ENCODE measurements at places on chromosomes 3 and 15. TPM values are rescaled to one million over a fixed set of nuclear protein-coding genes. Genes with fewer than 3 reads are reported as not detected.

ZBBX gene
- 1.6 TPM for total RNA-seq

ARGFX gene
- total RNA-seq = not detected

PLA2G4E gene
- not detected for total RNA-seq

NOP10 gene
- 191 TPM for total RNA-seq

GPR87 gene
- not detected for total RNA-seq

- no peak for DNase-seq
- H3K4me1 ChIP-seq = peaks cover 14% of the 10 kb centered on the region
- H3K36me3 ChIP-seq = no peaks in the 10 kb centered on the region
These were observed 93.2 kb downstream of the ZNF280D start for GRCh38 chr15:56640127-56640526.

DNA sequence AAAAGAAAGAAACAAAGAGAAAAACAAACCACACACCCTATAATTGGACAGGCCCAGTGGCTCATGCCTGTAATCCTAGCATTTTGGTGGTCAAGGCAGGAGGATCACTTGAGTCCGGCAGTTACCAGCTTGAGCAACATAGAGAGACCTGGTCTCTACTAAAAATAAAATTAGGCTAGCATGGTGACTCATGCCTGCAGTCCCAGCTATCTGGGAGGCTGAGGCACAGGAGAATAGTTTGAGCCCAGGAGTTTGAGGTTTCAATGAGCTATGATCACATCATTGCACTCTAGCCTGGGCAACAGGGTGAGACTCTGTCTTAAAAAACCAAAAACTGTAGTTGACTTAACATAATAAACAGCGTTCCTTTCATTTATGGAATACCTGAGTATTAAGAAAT, 72.3 kb upstream of the ST3GAL6 start:
- no peak overlapping the region for H3K27ac ChIP-seq
- H3K4me1 ChIP-seq = no peaks in the 10 kb centered on the region
- H3K4me3 ChIP-seq = no peak overlapping the region
- DNase-seq = no peak
- H3K36me3 ChIP-seq = peaks cover 2% of the 10 kb centered on the region
- no peaks in the 10 kb centered on the region for H3K27me3 ChIP-seq

DNA sequence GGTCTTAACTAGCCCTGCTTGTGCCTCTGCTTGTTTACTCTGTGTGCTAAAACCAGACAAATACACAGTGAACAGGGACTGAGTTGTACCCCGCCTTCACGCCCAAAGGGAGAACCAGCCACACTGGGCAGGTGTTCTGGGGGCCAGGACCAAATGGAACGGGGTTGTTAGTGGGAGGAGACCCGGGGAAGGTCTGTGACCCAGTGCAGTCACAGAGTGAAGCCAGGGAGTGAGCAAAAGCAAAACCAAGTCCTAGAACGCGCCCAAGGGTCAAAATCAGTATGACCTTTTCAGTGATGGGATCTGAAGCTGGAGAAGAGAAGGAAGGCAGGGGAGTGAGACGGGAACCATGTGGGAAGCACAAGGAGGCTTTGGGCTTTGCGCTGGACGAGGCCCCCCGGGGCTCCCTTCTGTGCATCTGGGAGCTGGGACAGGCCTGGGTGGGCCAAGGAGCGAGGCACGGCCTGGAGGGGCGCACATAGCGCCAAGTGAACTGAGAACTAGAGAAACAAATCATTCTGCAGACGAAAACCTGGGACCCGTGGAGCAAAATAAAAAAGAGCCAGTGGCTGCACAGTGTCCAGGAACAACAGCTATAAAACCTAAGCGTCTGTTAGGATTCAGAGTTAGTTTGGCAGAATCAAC, 78.3 kb upstream of the ALDH1A3 start:
- peaks cover 17% of the 10 kb centered on the region for H3K4me1 ChIP-seq
- H3K27me3 ChIP-seq = peaks cover 2% of the 10 kb centered on the region
- H3K36me3 ChIP-seq = peaks cover 3% of the 10 kb centered on the region
- no peak for DNase-seq
- no peak overlapping the region for H3K4me3 ChIP-seq

- H3K4me1 ChIP-seq = peaks cover 17% of the 10 kb centered on the region
- no peaks in the 10 kb centered on the region for H3K36me3 ChIP-seq
- no peaks in the 10 kb centered on the region for H3K27me3 ChIP-seq
- no peak overlapping the region for H3K27ac ChIP-seq
- H3K4me3 ChIP-seq = no peak overlapping the region
- no peak for DNase-seq
These were observed 11.1 kb downstream of the ATXN7 start for GRCh38 chr3:63874769-63875168.

DNA sequence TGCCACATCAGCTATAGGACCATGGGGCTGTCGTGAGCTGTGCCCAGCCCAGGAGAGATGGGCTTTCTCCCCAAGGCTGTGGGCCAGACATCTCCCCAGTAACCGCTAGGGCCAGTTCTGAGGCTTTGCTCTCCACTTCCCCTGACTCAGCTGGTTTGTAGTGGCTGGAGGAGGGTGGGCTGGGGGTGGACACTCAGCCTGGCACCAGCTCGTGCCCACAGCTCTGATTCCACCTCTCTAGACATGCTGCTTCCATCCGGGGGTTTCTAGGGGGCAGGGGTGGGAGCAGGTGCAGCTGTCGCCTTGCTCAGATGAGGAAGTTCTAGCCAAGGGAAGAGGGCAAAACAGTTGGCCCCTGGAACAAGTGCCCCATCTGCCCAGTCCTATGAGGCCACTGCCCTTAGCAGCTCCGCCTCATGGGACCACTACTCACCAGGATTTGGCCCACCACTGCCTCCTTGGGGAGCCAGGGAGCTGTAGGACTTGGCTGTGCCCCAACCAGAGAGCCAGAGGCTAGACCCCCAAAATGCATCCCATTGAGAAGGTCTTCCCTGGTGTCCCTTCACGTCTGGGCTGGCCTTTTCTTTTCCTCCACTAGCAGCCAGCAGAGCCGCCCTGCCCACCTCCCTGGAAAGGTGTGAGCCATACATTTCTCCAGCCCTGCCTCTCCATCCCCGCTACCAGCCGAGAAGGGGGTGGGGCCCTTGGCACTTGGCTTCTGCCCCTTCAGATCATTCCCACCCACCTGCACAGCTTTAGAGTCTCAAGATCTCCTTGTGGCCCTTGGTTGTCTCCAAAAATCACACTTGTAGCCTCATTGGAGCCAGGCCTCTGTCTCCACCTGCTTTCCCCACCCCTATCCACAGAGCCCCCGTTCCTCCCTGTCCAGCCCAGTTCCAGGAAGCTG, 9.9 kb downstream of the GLYCTK start:
- peaks cover 5% of the 10 kb centered on the region for H3K27me3 ChIP-seq
- H3K4me3 ChIP-seq = peak overlapping the region; percentile 86

DNA sequence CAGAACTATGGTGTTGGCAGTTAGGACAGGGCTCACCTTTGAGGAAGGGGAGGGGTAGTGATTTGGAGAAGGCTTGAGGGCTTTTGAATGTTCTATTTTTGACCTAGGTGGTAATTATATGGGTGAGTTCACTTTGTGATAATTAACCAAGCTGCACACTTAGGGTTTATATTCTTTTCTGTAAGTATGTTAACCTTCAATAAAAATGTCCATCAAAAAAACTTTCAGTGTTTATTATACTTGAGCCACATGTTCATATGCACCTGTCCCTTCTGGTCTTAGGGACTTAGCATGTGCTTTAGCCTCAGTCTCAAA, 28.4 kb downstream of the PDE8A start:
- DNase-seq = no peak
- no peaks in the 10 kb centered on the region for H3K36me3 ChIP-seq
- H3K27ac ChIP-seq = no peak overlapping the region
- no peaks in the 10 kb centered on the region for H3K27me3 ChIP-seq

DNA sequence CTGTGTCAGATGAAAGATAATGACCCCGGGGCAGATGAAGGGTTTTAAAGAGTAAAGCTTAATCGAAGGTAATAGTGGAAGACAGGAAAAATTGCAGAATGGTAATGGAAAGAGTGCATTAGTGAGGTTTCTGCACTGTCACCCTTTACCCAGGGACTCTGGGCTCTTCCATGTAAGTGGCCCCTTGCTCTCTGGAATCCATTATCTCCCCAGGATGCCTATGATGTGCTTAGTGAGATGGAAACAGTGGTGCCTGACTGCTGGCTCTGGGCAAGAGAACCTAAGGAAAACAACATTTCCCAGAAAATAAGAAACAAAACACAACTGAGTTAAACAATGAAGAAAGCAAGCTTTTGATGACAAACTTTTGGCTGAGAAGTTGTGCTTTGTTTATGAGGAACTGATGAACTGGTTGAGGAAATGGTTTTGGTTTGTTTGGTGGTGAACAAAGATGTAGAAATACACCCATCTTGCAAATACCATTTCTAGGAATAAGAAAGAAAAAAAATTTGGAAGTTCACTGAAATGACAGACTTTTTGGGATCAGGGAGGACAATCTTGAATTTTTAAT, 119.9 kb upstream of the RASGRP1 start:
- H3K4me3 ChIP-seq = no peak overlapping the region
- no peak for DNase-seq
- peaks cover 5% of the 10 kb centered on the region for H3K27me3 ChIP-seq
- H3K4me1 ChIP-seq = no peaks in the 10 kb centered on the region

DNA sequence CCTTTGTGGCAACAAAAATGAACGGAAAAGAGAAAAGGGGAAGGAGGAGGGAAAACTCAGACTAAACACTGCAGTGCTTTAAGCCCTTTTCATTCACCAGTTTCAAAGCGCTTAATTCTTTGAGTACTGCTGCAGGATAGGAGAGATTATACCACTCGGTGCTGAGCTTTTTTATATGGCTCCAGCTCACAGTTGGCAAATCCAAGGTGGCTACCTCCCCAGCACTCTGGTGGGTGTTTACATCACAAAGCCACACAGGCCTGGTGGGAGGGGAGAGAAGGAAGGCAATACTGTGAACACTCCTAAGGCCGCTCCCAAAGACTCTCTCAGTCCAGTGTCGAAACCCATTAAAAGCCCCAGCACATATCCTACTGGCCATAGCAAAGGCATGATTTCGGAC, 191.4 kb downstream of the STT3B start:
- H3K27me3 ChIP-seq = no peaks in the 10 kb centered on the region
- peaks cover 10% of the 10 kb centered on the region for H3K4me1 ChIP-seq
- no peak overlapping the region for H3K27ac ChIP-seq
- no peak for DNase-seq
- no peaks in the 10 kb centered on the region for H3K36me3 ChIP-seq
